ENCODE measurements at places on chromosomes 1 and 21. TPM values are rescaled to one million over a fixed set of nuclear protein-coding genes. Genes with fewer than 3 reads are reported as not detected.

Gene PGLYRP4
- not detected for total RNA-seq

Gene MYBPH
- 1.0 TPM for total RNA-seq

Gene SPRR2A
- total RNA-seq: not detected

Gene BACE2
- 72.1 TPM for total RNA-seq

Gene THRAP3
- 89.7 TPM for total RNA-seq

Gene PRDM2
- total RNA-seq: 18.0 TPM

Gene AJAP1
- 0.59 TPM for total RNA-seq

Gene LCE6A
- not detected for total RNA-seq

Gene AKNAD1
- not detected for total RNA-seq

Gene TMCC2
- 2.3 TPM for total RNA-seq

Gene CHD1L
- 14.7 TPM for total RNA-seq

Gene C1orf87
- not detected for total RNA-seq

Gene BEST4
- total RNA-seq: not detected

Gene AHCYL1
- 63.2 TPM for total RNA-seq

Gene PPM1J
- total RNA-seq: 1.6 TPM

Gene MGST3
- total RNA-seq: 258 TPM

Gene TMEM167B
- 21.7 TPM for total RNA-seq

Gene ADGRL2
- 54.0 TPM for total RNA-seq

Gene NBPF6
- not detected for total RNA-seq

Gene SYCP1
- total RNA-seq: not detected

Gene PRAMEF26
- not detected for total RNA-seq

Gene UBASH3A
- not detected for total RNA-seq

All from cardiac ventricle fibroblast (primary cell).